ENCODE measurements at places on chromosomes 12 and 14.

- no peaks in the 10 kb centered on the region for H3K27me3 ChIP-seq
- DNase-seq = no peak
- peaks cover 64% of the 10 kb centered on the region for H3K4me1 ChIP-seq
Measured at GRCh38 chr14:91361233-91361811, 56.3 kb downstream of the CCDC88C start.

- no peaks in the 10 kb centered on the region for H3K27me3 ChIP-seq
- H3K4me1 ChIP-seq = no peaks in the 10 kb centered on the region
Measured at GRCh38 chr12:114201794-114202193, 204.2 kb downstream of the TBX5 start.

DNA sequence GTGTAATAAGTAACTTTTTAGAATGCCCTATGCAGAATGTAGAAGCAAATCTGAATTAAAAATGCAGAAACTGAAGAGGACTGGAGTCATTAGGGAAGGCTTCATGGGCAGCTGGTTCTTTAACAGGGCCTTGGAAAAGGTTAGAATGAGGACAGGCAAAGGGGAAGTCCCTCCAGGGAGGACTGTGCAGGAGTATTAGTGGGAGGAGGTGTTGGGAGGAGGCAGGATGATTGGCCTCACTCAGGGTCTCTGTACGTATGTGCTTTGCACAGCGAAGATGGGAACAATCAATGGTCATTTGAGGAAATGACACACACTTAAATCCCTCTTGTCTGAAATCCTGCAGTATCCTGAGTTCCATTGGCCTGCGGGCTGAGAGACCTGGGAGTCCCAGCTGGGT, 119.7 kb downstream of the PTCSC3 start:
- no peak overlapping the region for H3K27ac ChIP-seq
- H3K36me3 ChIP-seq = no peaks in the 10 kb centered on the region
- DNase-seq = no peak
- no peak overlapping the region for H3K4me3 ChIP-seq
- H3K27me3 ChIP-seq = peaks cover 2% of the 10 kb centered on the region
- no peaks in the 10 kb centered on the region for H3K4me1 ChIP-seq

GRCh38 chr12:131869871-131870418, 24.5 kb upstream of the ULK1 start:
- no peak for DNase-seq
- no peak overlapping the region for H3K4me3 ChIP-seq

GRCh38 chr12:98280152-98280551, 235.2 kb upstream of the TMPO start:
- H3K27ac ChIP-seq = no peak overlapping the region
- DNase-seq = no peak
- H3K27me3 ChIP-seq = peaks cover 3% of the 10 kb centered on the region

- peaks cover 92% of the 10 kb centered on the region for H3K4me1 ChIP-seq
- H3K36me3 ChIP-seq = peaks cover 10% of the 10 kb centered on the region
- no peak for DNase-seq
- H3K4me3 ChIP-seq = peak overlapping the region; percentile 86
Measured at GRCh38 chr14:65318636-65319506, 93.7 kb upstream of the FUT8 start.

DNA sequence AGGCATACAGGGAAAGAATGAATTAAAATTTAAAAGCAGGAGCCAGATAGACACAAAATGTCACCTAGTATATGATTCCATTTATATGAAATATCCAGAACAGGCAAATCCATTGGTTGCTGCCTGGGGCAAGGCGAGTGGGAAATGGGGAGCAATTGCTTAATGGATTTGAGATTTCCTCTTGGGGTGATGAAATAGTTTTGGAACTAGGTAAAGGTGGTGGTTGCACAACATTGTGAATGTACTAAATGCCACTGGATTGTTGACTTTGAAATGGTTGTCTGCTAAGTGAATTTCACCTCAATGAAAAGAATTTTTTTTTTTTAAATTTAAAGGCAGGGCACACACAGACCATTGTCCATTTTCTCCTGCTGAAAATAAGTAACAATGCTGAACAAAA, 61.9 kb downstream of the ABCC9 start:
- no peaks in the 10 kb centered on the region for H3K27me3 ChIP-seq
- no peak overlapping the region for H3K4me3 ChIP-seq
- no peak overlapping the region for H3K27ac ChIP-seq
- H3K36me3 ChIP-seq = no peaks in the 10 kb centered on the region

GRCh38 chr12:69123919-69124638, 115.3 kb upstream of the CPSF6 start:
- no peak overlapping the region for H3K27ac ChIP-seq
- H3K27me3 ChIP-seq = peaks cover 5% of the 10 kb centered on the region
- H3K4me3 ChIP-seq = no peak overlapping the region
- DNase-seq = no peak
- H3K36me3 ChIP-seq = no peaks in the 10 kb centered on the region

GRCh38 chr14:89202413-89203190, 214.4 kb downstream of the FOXN3 start:
- H3K4me3 ChIP-seq = no peak overlapping the region
- H3K36me3 ChIP-seq = peaks cover 31% of the 10 kb centered on the region
- peaks cover 37% of the 10 kb centered on the region for H3K4me1 ChIP-seq
- no peaks in the 10 kb centered on the region for H3K27me3 ChIP-seq
- no peak for DNase-seq
- no peak overlapping the region for H3K27ac ChIP-seq

- H3K36me3 ChIP-seq = peaks cover 2% of the 10 kb centered on the region
- H3K4me3 ChIP-seq = no peak overlapping the region
- H3K4me1 ChIP-seq = no peaks in the 10 kb centered on the region
- no peak overlapping the region for H3K27ac ChIP-seq
- H3K27me3 ChIP-seq = peaks cover 50% of the 10 kb centered on the region
Measured at GRCh38 chr14:105119408-105120025, 49.1 kb downstream of the JAG2 start.

DNA sequence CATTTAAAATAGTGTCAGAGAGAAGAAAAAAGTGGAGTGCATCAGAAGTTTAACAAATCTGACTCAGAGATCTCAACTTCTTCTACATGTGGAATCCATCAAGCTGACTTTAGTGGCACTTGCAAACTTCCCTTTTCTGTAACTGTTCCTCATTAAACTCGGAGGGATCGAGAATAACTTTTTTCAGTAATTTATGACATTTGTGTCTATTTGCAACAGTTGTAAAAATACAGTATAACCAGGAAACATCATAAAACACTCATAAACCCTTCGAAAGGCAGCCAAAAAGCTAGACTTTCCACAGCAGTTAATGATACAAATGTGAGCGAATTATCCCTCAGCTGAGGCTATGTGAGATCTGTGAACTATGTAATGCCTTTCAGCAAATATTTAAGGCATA, 1936.8 kb upstream of the SEL1L start:
- H3K36me3 ChIP-seq = no peaks in the 10 kb centered on the region
- no peak for DNase-seq
- H3K4me3 ChIP-seq = no peak overlapping the region
- H3K27me3 ChIP-seq = no peaks in the 10 kb centered on the region

Data from activated B cell treated with CpG ODN at 0.5 μM for 24 hours (primary cell).